Astrocyte of the hippocampus (primary cell): ENCODE measurements at places on chromosomes 16 and 17.

DNA sequence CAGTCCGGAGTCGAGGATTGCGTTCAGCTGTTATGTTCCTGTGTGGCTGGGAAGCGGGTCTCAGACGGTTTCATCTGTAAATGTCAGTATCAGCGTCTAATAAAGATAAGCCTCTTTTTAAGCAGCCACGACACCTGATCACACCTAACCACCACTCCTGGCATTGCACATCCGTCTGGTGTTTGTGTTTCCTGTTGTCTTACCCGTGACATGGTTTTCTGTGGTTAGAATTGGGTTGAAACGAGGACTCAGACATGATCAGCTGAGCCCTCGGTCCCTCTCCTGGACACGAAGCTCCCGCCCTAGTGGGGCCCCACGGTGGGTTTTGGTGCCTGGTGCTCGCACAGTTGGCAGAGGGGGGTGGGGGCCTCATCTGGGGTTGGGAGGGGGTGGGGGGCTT lies 18.3 kb downstream of the CPNE7 start:
- no peak for DNase-seq

DNA sequence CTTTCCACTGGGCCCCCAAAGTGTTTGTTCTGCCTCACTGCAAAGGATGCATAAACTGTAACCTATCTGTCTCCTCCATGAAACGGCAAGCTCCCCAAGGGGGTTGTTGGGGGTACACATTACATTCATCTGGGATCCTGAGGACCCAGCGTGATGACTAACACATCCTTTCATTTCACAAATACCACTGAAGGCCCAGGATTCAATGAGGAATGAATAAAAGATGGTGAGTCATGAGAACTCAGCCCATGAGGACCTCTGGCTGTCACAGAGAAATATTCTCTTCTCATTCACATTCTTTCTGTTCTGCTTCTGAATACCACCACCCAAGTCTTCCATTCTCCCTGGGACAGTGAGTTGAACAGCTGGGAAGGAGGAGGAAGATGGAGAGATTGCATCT lies 149.8 kb downstream of the RBFOX3 start:
- DNase-seq, result peak; percentile 77

- DNase-seq, result no peak
These were observed 18.5 kb upstream of the TMIGD1 start for GRCh38 chr17:30352240-30352814.

DNA sequence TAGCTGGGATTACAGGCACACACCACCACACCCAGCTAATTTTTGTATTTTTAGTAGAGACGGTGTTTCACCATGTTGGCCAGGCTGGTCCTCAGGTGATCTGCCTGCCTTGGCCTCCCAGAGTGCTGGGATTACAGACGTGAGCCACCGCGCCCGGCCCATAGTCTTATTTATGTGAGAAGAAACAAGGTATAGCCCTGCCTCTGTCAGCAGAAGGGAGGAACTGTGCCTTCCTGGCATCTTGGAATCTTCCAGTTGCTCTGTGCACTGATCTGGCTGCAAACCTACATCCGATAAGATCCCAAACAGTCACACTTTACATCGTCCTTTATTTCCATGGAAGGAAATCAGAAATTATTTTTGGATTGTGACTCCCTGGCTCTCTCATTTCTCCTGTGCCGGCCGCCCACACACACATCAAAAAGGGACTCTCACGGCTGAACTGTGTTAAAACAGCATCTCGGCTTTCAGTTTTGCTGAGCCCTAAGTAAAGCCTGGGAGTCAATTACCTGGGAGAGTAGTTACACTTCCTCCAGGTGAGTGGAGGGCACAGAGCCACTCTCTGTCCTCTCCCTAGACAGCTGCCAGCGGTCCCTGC lies 23.3 kb downstream of the WIPI1 start:
- DNase-seq, result no peak

DNA sequence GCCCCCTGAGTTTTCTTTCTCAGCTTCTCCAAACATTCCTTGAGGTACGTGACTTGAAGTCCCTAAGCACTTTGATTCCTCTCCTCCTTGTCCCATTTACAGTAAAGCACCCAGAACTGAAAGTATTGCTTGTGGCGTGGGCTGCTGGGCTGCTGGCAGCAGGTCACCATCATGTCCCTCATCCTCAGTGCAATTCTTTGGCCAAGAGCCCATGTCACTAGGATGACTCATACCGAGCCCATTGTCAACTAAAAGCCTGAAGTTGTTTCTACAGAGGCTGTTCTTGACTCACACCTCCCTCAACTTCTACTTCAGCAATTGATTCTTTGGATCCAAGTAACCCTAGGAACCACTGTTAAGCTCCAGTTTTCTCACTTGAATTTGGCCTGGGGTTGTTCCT lies 54.3 kb downstream of the KPNA2 start:
- peak; percentile 81 for DNase-seq

GRCh38 chr17:15436473-15437302 lies 30.7 kb downstream of the CDRT4 start:
- no peak for DNase-seq

DNA sequence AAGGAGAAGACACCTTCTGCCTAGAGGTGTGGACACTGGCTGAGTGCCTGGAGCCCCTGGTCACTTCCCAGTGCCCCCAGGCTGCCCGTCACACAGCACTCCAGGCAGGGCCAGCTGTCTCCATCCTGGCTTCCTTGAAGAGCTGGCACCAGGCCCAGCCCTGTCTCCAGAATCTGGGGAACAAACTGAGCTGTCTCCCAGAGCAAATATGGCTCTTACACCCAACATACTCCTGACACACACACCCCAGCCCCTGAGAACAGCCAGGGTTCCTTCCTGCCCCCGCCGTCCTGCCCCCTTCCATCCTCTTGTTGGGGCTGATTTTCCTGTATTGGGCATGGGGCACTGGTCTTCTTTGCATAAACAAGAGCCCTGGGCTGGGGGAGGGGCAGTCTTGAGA lies 9.1 kb downstream of the NHERF1 start:
- DNase-seq, result no peak

- no peak for DNase-seq
These were observed 13.8 kb downstream of the CYBC1 start for GRCh38 chr17:82436601-82437324.

DNA sequence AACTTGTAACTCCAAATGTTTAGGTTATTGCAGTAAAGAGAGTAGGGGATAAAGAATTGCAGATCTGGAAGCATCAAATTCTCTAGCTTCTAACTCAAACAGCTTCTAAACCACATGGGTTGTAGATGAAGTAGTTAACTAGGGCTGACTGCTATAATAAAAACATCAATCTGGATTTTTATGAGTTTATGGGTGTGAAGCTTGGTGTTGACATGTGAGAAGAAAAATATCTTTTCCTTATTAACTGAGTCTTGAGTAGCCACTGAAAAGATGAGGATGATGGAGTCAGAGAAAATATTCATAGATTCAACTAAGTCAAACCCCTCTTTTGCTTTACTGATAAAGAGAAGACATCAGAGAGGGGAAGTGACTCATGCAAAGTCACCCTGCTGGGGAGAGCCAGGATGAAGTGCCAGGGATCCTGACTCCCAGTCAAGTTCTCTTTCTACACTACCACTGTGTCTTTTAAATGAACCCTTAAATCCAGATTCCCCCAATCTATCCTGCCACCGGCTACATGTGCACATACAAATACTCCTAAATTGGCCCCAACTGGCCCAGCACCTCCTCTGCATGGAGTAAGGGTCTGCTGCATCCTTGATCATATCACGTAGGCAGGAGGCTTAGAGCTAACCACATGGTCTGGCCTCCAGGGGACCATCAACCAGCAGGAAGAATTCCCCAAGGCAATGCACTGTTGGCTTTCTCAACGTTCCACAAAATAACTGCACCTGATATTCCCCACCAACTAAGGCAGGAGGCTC lies 264.0 kb upstream of the CCL2 start:
- no peak for DNase-seq

GRCh38 chr16:14325502-14326401 lies 254.6 kb downstream of the MRTFB start:
- DNase-seq, result peak; percentile 81

- no peak for DNase-seq
These were observed 35.1 kb upstream of the IL21R start for GRCh38 chr16:27366687-27367460.

DNA sequence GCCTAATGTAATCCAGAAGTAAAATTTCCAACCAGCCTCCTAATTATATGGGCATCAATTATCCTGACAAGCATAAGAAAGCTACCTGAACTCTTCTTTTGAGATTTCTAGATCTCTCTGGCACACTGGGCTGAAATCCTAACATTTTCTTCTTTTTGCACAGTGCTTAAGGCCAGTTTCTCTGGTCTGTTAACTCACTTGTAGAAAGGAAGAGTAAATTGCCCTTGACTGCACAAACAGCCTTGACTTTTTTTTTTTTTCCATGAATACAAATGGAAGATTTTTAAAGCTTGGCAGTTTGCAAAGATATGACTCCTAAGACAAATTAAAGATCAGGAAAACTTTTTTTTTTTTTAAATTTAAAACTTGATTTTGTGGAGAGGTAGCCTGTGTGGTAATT lies 291.2 kb upstream of the MON1B start:
- DNase-seq, result no peak

DNA sequence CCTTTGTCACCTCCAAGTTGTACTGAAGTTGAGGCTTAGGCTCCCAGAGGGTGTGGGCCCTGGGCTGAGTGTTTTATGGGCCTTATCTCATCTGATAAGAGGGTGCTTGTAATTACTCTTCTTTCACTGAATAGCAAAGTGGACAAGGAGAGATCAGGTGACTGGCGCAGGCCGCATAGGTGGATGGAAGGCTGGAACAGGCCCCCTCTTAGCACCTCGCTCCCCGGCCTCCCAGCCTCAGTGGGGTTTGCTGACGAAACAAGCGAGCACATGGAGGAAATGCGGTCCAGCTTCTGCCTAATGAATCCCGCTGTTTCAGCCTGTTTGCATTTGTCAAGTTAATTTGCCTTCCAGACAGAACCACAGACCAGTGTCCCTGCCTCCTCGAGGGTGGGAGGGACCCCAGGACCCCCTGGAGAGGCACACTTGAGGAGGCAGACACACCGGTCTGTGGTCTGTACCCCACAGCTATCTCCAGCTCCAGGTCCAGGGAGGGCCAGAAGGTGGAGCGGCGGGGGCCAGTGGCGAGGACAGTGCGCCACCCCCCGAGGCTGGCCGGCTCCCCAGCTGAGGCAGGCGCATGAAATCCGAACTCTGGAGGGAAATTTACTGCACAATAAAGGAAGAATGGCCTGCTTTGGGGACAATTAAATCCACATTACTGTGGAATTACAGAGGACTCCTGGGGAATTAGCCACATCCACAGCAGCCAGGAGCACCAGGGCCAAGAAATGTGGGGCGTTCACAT lies 123.4 kb downstream of the NTN1 start:
- DNase-seq, result peak; percentile 39

- no peak for DNase-seq
These were observed 201.5 kb downstream of the KCNJ2 start for GRCh38 chr17:70370816-70371215.

DNA sequence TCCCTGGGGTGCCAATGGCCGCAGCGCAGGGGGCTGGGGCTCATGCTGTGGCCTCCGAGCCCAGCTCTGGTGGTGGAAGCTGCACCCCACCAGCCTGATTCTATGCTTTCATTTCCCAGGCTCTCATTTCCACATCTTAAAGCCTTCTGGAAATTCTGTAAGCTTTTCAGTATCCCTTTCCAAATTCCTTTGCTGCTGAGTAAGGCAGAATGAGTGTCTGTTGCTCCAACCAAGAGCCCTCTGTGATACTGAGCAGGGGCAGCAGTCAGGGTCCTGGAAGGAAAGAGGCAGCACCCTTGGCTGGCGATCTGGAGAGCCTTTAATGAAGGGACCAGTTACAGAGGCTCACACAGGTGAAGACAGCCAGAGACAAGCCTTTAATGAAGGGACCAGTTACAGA lies 79.5 kb upstream of the FOXF1 start:
- DNase-seq, result no peak

DNA sequence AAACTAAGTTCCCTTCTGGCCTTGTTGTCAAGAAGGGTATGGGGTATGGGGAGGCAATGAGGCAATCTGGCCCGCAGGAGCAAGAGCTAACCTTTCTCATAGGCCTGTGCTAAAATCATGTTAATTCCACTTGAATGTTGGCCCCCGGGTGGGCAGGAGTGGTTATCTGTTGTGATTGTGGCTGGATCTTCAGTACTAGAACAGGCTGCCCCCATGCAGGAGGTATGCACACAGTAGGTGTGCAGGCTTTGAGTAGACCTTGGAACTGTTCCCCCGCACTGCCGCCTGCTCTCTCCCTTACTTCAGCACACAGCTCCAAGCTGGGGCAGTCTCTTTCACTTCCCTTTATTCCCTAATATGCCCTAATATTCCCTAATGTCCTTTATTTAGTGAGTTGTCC lies 52.4 kb upstream of the TANGO6 start:
- DNase-seq, result no peak

GRCh38 chr17:83071966-83072562 lies 7.3 kb upstream of the METRNL start:
- no peak for DNase-seq

- DNase-seq, result no peak
These were observed 53.3 kb downstream of the HIC1 start for GRCh38 chr17:2108170-2108569.

GRCh38 chr16:35731341-35732040 lies 2272.1 kb downstream of the TP53TG3F start:
- no peak for DNase-seq

DNA sequence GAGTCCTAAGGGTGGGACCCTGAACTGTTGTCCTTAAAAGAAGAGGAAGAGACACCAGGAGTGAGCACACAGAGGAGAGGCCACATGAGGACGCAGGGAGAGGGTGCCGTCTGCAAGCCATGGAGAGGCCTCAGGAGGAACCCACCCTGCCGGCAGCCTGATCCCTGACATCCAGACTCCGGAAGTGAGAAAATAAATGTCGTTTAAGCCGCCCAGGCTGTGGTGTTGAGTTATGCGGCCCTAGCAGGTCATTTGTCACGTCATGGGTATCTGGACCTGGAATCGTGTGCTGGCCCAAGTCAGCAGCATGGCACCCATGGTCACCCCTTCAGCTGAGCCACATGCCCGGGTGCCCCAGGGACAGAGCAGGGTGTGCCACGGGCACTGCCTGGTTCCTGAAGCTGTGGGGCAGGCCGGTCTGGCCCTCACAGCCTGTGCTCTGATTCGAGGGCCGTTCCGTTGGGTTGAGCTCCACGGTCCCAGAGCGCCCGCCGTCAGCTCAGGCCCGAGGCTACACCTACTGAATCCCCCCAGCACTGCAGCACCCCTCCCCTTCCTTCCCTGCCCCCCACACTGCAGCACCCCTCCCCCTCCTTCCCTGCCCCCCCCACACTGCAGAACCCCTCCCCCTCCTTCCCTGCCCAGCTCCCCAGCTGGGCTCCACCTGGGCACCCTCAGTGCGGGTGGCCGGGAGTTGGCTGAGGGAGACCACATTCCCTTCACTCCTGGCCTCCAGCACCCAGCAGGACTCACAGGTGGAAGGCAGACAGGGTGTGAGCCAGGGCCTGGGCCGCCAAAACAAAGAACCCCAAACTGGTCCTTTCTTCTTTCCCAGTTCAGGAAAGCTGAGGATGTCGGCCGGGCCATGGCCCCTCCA lies 2.7 kb upstream of the CCDC57 start:
- no peak for DNase-seq

DNA sequence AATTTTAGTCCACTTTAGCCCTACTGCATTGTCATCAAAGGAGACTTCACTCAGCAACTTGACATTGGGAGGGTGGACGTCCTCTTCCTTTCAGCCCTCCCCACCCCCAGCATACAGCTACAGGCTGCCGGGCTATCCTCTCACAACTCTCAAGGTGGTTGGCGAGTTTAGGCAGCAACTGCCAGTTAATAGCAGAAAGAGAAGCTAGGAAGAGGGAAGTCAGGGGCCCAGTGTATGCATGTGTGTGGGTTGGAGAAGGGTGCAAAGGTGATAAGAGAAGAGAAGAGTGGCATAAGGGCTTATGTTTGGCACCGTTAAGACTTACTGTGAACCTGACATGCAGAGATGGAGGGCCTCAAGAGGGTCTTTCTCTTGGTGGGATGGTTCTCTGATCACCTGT lies 31.8 kb downstream of the CCL4 start:
- DNase-seq, result no peak
